ENCODE measurements at places on chromosomes 3 and 15.

GRCh38 chr3:111315930-111316587 is 225.9 kb upstream of the CD96 start:
- ATAC-seq: no peak

GRCh38 chr3:98670020-98670419 is 76.6 kb upstream of the CPOX start:
- ATAC-seq: no peak

- ATAC-seq: no peak
These were observed 9.3 kb downstream of the LPCAT4 start for GRCh38 chr15:34357653-34358052.

DNA sequence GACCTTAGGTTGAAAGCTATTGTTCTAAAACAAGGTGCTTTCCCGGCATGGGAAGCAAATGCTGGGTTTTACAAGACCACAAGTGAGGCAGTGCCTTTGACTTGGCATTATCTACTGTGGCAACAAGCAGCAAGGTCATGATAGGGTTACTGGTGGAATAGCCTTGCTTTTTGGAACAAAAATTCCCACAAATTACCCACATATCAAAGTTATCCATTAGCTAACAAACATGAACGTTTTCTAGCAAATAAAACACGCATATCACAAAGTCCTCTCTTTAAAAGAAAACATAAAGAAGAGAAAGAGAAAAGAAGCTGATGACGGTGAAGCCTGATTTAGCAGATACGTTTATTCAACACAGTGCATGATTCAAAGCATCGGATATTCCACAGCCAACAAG is 57.6 kb downstream of the SETMAR start:
- ATAC-seq: no peak

- ATAC-seq: peak; percentile 61
These were observed 121.6 kb downstream of the TFG start for GRCh38 chr3:100830931-100831330.

GRCh38 chr3:138440121-138440521 is 5.7 kb downstream of the ESYT3 start:
- ATAC-seq: no peak
